ENCODE measurements at places on chromosomes 11 and 22. TPM values are rescaled to one million over a fixed set of nuclear protein-coding genes. Genes with fewer than 3 reads are reported as not detected.

DNA sequence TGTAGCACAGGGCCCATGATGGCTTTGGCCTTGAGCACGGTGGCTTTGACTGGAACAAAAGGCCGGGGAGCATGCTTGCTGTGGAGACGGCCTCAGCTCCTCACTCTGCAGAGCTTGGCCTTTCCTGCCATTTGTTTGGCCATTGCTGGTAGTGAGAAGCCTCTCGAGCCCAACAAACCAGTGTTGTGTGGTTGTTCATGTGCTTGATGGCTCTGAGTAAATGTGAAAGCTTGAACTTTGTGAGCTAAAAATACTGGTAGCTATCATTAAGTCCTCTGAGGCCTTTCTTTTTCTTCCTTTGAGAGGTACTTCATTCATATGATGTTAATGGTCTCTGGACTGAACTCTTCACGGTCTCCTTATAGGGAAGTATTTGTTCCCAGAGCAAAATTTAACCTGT lies 39.6 kb downstream of the NAT10 start:
- no peak overlapping the region for H3K4me3 ChIP-seq
- no peak overlapping the region for H3K27ac ChIP-seq
- no peaks in the 10 kb centered on the region for H3K27me3 ChIP-seq
- DNase-seq: no peak

GRCh38 chr11:2599561-2600189 lies 100.1 kb downstream of the KCNQ1OT1 start:
- DNase-seq: no peak
- H3K36me3 ChIP-seq: no peaks in the 10 kb centered on the region
- H3K4me3 ChIP-seq: no peak overlapping the region
- no peaks in the 10 kb centered on the region for H3K4me1 ChIP-seq
- no peaks in the 10 kb centered on the region for H3K27me3 ChIP-seq
- no peak overlapping the region for H3K27ac ChIP-seq

GRCh38 chr11:130215531-130216220 lies 56.1 kb downstream of the ST14 start:
- no peaks in the 10 kb centered on the region for H3K4me1 ChIP-seq
- H3K36me3 ChIP-seq: no peaks in the 10 kb centered on the region
- H3K27me3 ChIP-seq: no peaks in the 10 kb centered on the region
- H3K4me3 ChIP-seq: no peak overlapping the region

Gene CAT
- total RNA-seq: 134 TPM

Gene OLFML1
- 0.20 TPM for total RNA-seq

Gene CRYBB3
- not detected for total RNA-seq

Gene FAM89B
- 25.2 TPM for total RNA-seq

Gene PTPRCAP
- 60.7 TPM for total RNA-seq

Gene KRTAP5-9
- total RNA-seq: 0.79 TPM

DNA sequence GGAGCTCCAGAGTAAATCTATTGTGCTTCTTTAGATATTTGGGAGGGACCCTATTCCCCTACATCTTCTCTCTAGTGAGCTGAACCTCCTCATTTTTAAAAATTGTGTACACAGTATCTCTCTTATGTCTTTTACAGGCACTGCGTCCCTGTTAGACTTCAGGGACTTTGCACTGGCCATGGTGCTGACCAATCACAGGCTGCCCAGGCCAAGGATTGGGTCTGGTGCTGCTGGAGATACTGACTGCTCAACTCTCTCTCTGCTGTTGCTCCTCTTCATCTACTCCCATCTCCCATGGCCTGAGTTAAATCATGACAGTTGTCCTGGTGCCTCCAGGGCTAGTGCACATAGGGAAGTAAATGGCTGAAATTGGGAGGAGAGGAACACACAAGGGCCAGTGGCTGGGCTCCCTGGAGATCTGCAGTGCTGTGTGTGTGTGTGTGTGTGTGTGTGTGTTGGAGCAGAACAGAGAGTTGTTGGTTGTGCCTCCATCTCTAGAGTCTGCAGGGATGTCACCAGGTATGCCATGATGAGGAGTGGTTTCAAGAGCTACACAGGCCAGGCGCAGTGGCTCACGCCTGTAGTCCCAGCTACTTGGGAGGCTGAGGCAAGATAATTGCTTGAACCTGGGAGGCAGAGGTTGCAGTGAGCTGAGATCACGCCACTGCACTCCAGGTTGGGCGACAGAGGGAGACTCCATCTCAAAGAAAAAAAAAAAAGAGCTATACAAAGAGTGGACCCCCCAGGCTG lies 155.3 kb downstream of the ST3GAL4 start:
- H3K27ac ChIP-seq: no peak overlapping the region
- H3K36me3 ChIP-seq: no peaks in the 10 kb centered on the region
- H3K4me1 ChIP-seq: no peaks in the 10 kb centered on the region
- no peak overlapping the region for H3K4me3 ChIP-seq

GRCh38 chr22:31305194-31305593 lies 12.9 kb upstream of the PIK3IP1 start:
- no peak for DNase-seq
- H3K36me3 ChIP-seq: no peaks in the 10 kb centered on the region
- no peaks in the 10 kb centered on the region for H3K27me3 ChIP-seq
- H3K4me1 ChIP-seq: peaks cover 12% of the 10 kb centered on the region
- H3K4me3 ChIP-seq: no peak overlapping the region

GRCh38 chr11:121194731-121195596 lies 93.9 kb downstream of the TECTA start:
- peaks cover 14% of the 10 kb centered on the region for H3K27me3 ChIP-seq
- no peak overlapping the region for H3K27ac ChIP-seq
- DNase-seq: peak; percentile 34

- peaks cover 21% of the 10 kb centered on the region for H3K27me3 ChIP-seq
- H3K36me3 ChIP-seq: no peaks in the 10 kb centered on the region
- DNase-seq: no peak
- no peak overlapping the region for H3K4me3 ChIP-seq
These were observed 440.5 kb downstream of the MIAT start for GRCh38 chr22:27097933-27098332.

Gene LSP1
- 69.6 TPM for total RNA-seq

Gene MMP13
- total RNA-seq: not detected

GRCh38 chr22:48654492-48654891 lies 1173.2 kb downstream of the BRD1 start:
- no peaks in the 10 kb centered on the region for H3K4me1 ChIP-seq

GRCh38 chr22:20517422-20517821 lies 10.0 kb downstream of the MED15 start:
- peaks cover 27% of the 10 kb centered on the region for H3K4me1 ChIP-seq
- DNase-seq: no peak
- no peak overlapping the region for H3K27ac ChIP-seq
- no peak overlapping the region for H3K4me3 ChIP-seq
- no peaks in the 10 kb centered on the region for H3K36me3 ChIP-seq

Gene FAM83F
- total RNA-seq: 18.7 TPM

Gene KCNQ1
- total RNA-seq: 46.8 TPM

Gene TPP1
- 77.0 TPM for total RNA-seq

- no peak for DNase-seq
- H3K27ac ChIP-seq: no peak overlapping the region
- no peak overlapping the region for H3K4me3 ChIP-seq
- no peaks in the 10 kb centered on the region for H3K36me3 ChIP-seq
- H3K27me3 ChIP-seq: no peaks in the 10 kb centered on the region
These were observed 94.4 kb downstream of the FAM181B start for GRCh38 chr11:82639251-82639650.

- H3K36me3 ChIP-seq: no peaks in the 10 kb centered on the region
- H3K4me1 ChIP-seq: peaks cover 85% of the 10 kb centered on the region
- no peaks in the 10 kb centered on the region for H3K27me3 ChIP-seq
- DNase-seq: no peak
- H3K4me3 ChIP-seq: peak overlapping the region; percentile 22
These were observed 15.2 kb downstream of the ZBTB16 start for GRCh38 chr11:114074546-114075343.

DNA sequence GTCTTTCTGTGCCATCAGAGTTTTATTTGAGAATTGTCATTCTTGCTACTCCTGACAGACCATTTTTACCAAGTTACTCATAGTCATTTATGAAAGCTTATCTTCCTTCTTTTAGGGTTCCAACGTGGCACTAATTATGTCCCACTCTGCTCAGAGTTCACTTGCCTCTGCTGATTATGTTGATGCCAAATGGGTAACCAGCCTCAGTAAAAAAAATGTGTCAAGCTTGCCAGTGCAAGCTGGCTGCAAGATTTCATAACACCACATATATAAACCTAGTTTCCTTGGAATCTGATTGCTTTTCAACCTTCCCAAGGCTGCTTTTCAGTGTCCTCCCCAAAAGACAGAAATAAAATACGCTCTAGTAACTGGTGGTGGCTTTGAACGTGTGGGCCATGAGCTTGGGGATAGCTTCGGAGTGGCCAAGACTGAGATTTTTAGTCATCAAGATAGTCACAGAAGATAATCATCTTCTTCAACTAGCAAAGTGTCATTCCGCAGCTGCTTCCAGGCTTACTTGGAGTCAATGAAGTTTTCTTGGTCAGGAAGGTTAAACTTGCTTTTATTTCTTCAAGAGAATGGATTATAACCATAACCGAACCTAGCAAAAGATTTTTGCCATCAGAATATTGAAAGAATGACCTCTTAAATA lies 29.5 kb upstream of the APOA1 start:
- H3K27ac ChIP-seq: no peak overlapping the region
- H3K4me3 ChIP-seq: no peak overlapping the region
- no peak for DNase-seq
- H3K4me1 ChIP-seq: no peaks in the 10 kb centered on the region
- no peaks in the 10 kb centered on the region for H3K27me3 ChIP-seq

DNA sequence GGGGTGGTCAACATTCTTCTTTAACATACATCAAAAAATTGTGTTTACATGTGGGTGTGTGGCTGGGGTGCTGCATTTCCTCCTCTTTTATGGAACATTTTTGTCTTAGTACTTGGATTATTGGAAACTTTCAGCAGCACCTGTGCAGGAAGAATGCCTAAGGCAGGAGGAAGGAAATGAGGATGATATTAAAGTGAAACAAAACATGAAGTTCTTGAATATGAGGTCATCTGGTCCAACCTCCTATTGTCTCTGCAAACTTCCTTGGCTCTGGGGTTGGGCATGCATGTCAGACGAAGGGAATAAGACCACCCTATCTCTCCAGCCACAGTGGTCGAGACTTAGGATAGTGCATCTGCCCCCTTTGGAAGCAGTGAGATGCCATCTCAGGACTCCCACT lies 20.6 kb upstream of the OR9Q1 start:
- DNase-seq: no peak
- no peaks in the 10 kb centered on the region for H3K4me1 ChIP-seq
- H3K27ac ChIP-seq: no peak overlapping the region
- H3K27me3 ChIP-seq: no peaks in the 10 kb centered on the region
- H3K36me3 ChIP-seq: no peaks in the 10 kb centered on the region
- H3K4me3 ChIP-seq: no peak overlapping the region

Gene PLA2G3
- total RNA-seq: not detected

GRCh38 chr11:122749005-122749687 lies 89.2 kb upstream of the CRTAM start:
- H3K4me1 ChIP-seq: peaks cover 3% of the 10 kb centered on the region
- no peaks in the 10 kb centered on the region for H3K36me3 ChIP-seq
- no peaks in the 10 kb centered on the region for H3K27me3 ChIP-seq
- H3K27ac ChIP-seq: peak overlapping the region; percentile 25
- no peak overlapping the region for H3K4me3 ChIP-seq
- peak; percentile 49 for DNase-seq

DNA sequence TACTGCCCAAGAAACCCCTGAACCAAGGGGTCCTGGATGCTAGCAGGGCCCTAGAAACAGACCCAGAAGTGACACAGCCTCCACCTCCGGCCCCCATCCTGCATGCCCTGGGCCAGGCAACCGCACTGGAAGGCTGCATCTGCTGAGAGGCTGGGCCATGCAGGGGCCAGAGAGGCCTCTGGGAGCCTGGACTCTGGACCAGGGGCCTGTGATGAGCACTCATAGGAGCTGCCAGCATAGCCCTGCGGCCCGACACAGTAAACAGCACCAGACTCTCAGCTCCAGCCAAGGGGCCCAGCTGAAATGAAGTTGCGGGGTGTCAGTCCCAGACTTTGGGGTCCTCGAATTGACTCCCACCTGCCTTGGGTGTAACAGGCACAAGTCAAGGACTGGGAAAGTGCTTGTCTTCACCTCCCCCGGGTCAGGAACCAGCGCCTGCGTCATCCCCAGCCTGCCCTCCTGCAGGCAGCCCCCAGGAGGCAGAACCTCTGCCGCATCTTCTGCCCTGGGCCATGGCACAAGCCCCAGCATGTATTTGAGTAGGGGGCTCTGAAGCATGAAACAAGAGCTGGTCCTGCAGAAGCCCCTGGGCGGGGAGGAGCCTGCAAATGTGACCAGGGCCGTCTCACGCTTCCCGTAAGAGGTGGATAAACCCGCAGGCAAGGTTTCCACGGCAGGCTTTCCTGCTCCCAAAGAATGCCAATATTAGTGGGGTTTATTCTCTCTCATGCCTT lies 25.2 kb upstream of the CCND1 start:
- no peaks in the 10 kb centered on the region for H3K36me3 ChIP-seq
- H3K27ac ChIP-seq: no peak overlapping the region

DNA sequence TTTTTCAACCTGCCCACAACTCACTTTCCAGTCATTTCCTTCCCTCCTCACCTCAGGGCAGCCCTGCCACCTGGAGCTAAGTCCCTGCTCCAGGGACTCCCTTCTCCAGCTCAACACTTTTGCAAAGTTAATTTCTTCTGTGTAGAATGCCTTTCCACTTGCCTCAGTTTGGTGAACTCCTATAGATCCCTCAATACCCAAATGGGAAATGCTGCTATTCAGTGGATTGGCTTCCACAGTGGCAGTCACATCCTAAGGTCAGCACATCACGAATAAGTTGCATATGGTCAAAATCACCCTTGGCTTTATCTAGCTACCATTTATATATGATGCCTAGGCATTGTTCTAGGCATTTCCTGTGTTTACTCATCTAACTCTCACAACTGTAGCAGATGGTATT lies 23.6 kb downstream of the GDPD5 start:
- no peak overlapping the region for H3K27ac ChIP-seq
- no peak for DNase-seq
- no peaks in the 10 kb centered on the region for H3K36me3 ChIP-seq
- H3K27me3 ChIP-seq: no peaks in the 10 kb centered on the region
- H3K4me1 ChIP-seq: peaks cover 16% of the 10 kb centered on the region

Gene GGTLC3
- not detected for total RNA-seq

GRCh38 chr11:29447821-29448220 lies 569.0 kb downstream of the KCNA4 start:
- no peak for DNase-seq
- no peaks in the 10 kb centered on the region for H3K27me3 ChIP-seq
- H3K4me1 ChIP-seq: no peaks in the 10 kb centered on the region
- no peaks in the 10 kb centered on the region for H3K36me3 ChIP-seq
- H3K27ac ChIP-seq: no peak overlapping the region

Gene YPEL4
- total RNA-seq: 0.95 TPM

GRCh38 chr11:27022659-27023251 lies 17.9 kb upstream of the BBOX1 start:
- no peak overlapping the region for H3K27ac ChIP-seq
- DNase-seq: no peak
- no peaks in the 10 kb centered on the region for H3K36me3 ChIP-seq
- no peaks in the 10 kb centered on the region for H3K27me3 ChIP-seq
- H3K4me1 ChIP-seq: no peaks in the 10 kb centered on the region
- no peak overlapping the region for H3K4me3 ChIP-seq

- no peaks in the 10 kb centered on the region for H3K36me3 ChIP-seq
- H3K4me1 ChIP-seq: no peaks in the 10 kb centered on the region
- H3K27me3 ChIP-seq: no peaks in the 10 kb centered on the region
- DNase-seq: no peak
These were observed 25.1 kb downstream of the SBF2 start for GRCh38 chr11:10268746-10269488.

Gene NUDT22
- 143 TPM for total RNA-seq

Gene MS4A4A
- 23.8 TPM for total RNA-seq

Gene INPP5J
- total RNA-seq: 22.4 TPM

Measured in transverse colon (tissue), 4 donors.